ENCODE measurements at places on chromosomes 5 and 9.

GRCh38 chr9:136616307-136616635 lies 46.4 kb upstream of the EGFL7 start:
- ATAC-seq = no peak

DNA sequence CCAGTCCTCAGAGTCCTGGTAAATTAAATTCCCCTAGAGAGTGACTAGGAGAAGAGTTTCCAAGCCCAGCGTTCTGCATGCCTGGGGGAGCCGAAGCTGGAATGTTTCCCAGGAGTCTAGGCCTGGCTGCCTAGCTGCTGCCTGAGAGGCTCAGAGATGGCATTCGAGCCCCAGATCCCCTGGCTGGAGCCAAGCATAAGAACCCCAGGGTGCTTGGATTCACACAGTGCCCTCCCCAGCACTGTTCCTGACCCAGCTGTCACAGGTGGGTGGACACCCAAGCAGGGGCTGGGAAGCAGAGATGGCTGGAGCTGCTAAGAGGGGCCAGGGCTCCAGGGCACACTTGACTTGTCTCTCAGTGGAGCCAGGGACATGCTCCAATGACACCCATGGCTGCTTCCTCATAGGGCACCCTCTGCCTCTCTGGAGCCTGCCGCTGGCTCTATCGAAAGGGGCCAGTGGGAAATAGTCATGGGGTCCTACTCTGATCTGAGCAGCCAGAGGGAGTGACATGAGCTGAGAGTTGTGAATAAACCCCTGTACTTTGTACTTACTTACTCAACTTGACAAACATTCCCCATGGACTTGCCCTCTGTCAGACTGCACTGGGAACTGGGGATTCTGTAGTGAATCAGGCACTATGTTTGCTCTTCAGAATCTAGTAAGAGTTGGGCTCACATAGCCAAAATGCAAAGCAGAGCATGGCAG lies 62.6 kb upstream of the XPA start:
- ATAC-seq = no peak

- no peak for ATAC-seq
Observed at GRCh38 chr5:37847978-37848425, 8.2 kb upstream of the GDNF start.

- no peak for ATAC-seq
Observed at GRCh38 chr5:112535356-112535755, 116.3 kb upstream of the EPB41L4A start.

DNA sequence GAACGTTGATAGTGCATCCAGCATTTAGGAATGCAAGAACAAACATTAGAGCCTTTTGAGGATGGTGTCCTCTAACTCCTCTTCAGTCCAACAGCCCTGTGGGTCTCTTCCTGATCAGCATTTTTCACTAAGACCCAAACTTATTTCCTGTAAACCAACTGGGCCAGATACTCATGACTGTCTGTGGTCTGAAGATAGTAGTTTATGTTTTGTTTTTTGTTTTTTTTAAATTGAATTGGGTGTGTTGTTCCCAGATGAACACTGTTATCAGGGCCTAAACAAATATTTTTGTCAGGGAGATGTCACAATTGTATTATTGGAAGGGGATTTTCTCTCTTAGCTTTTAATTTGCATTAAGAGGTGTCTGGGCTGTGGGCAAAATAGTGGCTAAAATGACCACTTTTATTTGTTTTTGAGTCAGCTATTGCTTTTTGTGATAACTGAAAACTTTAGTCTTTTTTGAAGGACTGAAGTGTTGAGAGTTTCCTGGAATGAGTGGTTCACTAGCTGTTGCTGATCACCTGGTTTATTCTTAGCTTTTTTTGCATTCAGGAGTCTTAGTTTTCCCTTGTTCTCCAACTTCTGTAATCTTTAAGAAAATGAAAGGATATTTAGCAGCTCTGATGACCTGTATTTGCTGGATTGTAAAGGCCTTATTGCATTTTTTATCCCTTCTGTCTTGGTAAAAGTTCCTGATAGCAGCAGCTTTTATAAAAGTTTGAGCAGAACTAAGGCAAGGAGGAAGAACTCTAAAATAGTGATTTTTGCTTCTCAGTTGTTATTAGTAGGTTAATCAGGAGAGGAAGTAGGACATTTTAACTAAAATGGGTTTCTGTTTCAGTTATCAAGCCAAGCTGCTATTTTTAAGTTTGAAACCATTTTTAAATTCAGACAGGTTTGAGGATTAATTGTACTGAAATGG lies 5.5 kb downstream of the MAN2A1 start:
- peak; percentile 19 for ATAC-seq

DNA sequence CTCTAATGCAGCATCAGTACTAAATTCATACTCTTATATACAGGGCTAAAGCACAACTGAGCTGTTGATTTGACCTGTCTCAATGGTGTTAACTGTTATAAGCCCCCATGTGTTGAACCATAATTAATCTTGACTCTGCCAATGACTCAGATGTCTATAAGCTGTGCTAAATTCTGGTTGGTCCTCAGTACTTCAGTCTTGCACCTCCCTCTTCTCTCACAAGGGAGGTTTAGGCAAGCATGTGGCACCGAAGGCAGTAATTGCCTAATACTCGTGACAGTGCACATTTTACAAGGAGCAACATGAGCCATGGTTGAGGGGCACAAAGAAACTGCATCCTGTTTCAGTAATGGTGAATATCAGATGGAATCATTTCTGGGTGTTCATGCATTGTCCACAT lies 255.9 kb downstream of the TRPM3 start:
- no peak for ATAC-seq

All from activated CD4-positive, CD25-positive, alpha-beta regulatory T cell treated with anti-CD3 and anti-CD28 coated beads, Interleukin-2, amount 50 U/mL, for 24 hours (primary cell).